ENCODE measurements at places on chromosomes 5 and 9.

GRCh38 chr9:91530829-91531228, 107.2 kb upstream of the NFIL3 start:
- DNase-seq: no peak

- no peak for DNase-seq
Observed at GRCh38 chr9:37908283-37908682, 4.4 kb upstream of the SLC25A51 start.

GRCh38 chr9:94692601-94693000, 33.9 kb upstream of the AOPEP start:
- DNase-seq: no peak

DNA sequence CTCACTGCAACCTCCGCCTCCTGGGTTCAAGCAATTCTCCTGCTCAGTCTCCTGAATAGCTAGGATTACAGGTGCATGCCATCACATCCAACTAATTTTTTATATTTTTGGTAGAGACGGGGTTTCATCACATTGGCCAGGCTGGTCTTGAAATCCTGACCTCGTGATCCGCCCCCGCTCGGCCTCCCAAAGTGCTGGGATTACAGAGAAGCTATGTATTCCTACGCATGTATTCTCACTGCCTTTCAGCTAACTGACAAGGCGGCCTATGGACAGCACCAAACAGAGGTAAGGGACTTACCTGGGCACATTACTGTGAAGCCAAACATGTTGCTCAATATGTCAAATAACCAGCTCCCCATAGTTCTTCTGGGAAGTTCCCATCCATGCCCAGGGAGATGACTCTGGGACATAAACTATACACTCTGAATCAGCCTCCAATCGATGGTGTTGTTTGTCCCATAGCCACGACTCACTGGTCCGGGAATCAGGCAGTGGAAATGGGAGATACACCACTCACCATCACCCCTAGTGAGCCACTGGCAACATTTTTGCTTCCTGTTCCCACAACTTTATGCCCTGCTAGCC, 114.6 kb downstream of the SYK start:
- no peak for DNase-seq

DNA sequence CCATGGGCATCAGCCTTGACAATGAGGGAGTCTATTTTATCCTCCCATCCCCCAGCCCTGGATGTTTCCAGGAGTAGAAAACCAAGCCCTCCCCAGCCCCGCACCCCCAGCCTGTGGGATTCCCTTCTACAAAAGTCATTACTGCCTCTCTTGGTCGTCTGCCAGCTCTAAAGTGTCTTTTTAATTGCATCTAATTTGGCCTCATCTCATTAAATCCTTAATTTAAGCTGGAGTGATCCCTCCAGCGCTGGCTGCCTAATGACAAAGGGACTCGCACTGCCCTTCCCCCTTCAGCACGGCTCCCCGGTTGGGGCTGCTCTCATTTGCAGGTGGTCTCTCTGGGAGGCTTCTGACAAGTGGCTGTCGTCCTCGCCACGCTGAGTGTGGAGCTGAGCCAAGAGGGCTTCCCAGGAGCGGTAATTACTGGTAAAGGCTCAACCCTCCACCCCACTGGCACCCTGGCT, 107.9 kb upstream of the ALDH1B1 start:
- no peak for DNase-seq

- no peak for DNase-seq
Observed at GRCh38 chr9:79912318-79913070, 340.7 kb downstream of the TLE4 start.

DNA sequence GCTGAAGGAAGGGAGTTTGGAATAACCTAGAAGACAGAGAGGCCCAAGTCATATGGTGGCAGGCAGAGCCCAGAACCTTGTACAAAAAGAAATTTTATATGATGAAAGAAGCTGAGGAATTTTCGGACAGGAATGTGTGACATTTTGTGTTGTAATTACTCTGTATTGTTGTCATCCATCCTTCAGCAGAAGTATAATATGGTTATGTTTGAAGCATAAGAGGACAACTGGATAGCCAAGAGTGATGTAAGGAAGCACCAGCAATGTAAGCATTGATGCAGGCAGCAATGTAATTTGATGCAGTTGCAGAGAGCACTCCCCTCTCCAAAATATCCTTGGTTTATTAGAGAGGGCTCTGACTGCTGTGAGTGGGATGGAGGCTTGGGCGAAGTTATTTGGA, 19.1 kb upstream of the SNX2 start:
- no peak for DNase-seq

DNA sequence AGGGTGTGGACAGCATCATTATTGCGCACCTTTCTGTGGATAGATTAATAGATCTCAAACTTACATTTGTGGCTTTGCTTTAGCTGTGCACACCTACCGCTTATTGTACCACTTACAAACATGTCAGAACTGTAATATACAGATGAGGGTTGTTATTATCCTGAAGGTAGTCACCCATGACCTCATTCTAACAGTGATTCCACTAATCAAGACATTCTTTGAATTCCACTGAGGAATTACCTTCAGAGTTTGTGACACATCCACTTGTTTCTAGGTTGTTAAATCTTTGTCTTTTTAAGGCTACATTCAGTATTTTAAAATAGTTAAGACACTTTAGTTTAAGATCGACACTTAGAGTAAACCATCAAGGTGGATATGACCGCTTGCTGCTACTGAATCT, 7.8 kb downstream of the KCNV2 start:
- DNase-seq: no peak

DNA sequence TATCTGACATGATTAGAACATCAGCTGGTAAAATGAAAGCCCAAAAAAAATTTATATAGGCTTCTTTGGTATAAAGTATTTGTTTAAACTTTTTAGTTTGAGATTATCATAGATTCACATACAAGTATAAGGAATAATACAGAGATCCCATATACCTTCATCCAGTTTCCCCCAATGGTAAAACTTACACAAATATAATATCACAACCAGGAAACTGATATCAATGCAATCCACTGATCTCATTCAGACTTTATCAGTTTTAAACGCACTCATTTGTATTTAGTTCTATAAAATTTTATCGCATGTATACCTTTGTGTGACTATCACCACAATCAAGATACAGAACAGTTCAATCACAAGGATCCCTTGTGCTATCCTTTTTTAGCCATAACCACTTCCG, 3.8 kb downstream of the FAM114A2 start:
- DNase-seq: no peak
